Stimulated activated CD4-positive, alpha-beta T cell treated with anti-CD3 and anti-CD28 coated beads, Interleukin-15, amount 100 ng/mL, for 24 hours (primary cell): ENCODE measurements at places on chromosomes 6 and 20.
A peak's percentile ranks its signal among the peaks of the same experiment; 100 is the strongest.

GRCh38 chr6:43391440-43392031 lies 22.1 kb upstream of the ZNF318 start:
- DNase-seq = peak; percentile 45

DNA sequence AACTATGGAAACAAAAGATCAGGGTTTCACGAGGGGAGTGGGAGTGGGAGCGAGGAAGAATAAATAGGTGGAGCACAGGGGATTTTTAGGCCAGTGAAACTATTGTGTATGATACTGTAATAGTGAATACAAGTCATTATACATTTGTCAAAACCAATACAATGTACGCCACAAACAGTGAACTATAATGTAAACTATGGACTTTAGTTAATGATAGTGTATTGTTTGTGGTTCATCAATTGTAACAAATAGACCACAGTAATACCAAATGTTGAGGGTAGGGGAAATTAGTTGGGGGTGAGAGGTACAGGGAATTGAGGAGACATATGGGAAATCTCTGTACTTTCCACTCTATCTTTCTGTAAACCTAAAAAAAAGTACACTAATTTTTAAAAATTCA lies 218.4 kb downstream of the FRK start:
- no peak for DNase-seq

GRCh38 chr6:3913958-3914337 lies 64.8 kb downstream of the FAM50B start:
- no peak for DNase-seq

- DNase-seq = no peak
Observed at GRCh38 chr20:34045294-34045693, 51.6 kb downstream of the RALY start.

DNA sequence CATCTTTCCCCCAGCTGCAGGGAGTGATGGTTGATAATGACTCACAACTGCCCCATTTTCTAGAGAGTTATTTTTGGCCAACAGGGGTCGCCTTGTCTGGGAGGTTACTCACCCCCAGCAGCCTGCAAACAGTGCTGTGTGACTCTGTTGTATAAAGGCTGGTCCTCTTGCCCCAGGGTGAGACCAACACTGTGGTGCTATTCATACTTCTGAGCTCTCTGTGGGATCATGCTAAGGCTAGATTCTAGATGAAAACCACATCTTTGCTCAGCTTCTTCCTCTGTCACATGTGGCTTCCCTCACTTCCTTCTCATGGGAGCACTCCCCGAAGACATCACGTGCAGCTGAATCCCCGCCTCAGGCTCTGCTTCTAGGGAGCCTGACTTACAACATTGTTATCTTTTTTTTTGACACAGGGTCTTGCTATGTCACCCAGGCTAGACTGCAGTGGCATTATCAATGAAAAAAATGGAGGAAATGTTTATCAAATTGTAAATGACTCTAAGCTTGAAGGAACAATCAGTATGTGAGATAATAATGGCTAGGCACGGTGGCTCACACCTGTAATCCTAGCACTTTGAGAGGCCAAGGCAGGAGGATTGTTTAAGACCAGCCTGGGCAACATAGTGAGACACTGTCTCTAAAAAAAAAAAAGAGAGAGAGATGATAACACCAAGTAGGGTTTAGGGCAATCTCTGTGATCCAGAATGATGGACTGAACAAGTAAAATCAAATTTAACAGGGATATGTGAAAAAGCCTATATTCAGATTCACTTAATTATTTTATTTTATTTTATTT lies 55.7 kb upstream of the SLC23A2 start:
- peak; percentile 75 for DNase-seq

- DNase-seq = no peak
Observed at GRCh38 chr20:37755665-37756064, 61.8 kb downstream of the CTNNBL1 start.

DNA sequence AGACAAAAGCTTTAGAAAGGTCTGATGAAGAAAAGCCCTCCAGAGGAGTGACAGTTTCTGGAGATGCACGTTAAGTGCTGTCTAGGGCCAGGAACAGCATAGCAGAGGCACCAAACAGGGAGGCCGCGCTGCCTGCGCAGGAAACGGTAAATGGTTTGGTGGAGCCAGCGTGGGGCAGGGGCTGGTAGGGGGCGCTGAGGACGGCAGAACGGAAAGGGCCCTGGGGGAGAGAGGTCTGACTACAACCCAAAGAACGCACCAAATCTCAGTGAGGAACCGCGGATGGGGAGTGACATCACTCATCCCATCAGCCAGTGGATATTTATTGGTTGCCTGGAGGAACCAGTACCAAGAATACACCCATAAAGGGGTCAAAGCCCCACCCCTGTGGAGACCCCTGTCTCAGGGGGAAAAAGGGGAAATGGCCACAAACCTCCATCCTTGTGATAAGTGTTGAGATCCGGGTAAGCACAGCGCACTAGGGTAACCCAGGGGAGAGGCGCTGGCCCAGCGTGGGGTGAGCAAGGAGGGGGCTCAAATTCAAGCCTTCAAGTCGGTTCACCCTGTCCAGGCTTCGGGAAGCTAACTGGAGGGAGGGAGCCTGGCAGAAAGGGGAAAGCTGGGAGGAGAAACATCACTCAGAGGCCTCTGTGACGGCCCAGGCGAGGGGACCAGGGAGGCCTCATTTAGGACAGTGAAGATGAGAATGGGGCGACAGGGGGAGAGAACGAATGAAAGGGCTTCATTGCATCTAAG lies 249.2 kb upstream of the QKI start:
- no peak for DNase-seq

GRCh38 chr6:149271348-149272340 lies 45.9 kb upstream of the TAB2 start:
- peak; percentile 84 for DNase-seq

DNA sequence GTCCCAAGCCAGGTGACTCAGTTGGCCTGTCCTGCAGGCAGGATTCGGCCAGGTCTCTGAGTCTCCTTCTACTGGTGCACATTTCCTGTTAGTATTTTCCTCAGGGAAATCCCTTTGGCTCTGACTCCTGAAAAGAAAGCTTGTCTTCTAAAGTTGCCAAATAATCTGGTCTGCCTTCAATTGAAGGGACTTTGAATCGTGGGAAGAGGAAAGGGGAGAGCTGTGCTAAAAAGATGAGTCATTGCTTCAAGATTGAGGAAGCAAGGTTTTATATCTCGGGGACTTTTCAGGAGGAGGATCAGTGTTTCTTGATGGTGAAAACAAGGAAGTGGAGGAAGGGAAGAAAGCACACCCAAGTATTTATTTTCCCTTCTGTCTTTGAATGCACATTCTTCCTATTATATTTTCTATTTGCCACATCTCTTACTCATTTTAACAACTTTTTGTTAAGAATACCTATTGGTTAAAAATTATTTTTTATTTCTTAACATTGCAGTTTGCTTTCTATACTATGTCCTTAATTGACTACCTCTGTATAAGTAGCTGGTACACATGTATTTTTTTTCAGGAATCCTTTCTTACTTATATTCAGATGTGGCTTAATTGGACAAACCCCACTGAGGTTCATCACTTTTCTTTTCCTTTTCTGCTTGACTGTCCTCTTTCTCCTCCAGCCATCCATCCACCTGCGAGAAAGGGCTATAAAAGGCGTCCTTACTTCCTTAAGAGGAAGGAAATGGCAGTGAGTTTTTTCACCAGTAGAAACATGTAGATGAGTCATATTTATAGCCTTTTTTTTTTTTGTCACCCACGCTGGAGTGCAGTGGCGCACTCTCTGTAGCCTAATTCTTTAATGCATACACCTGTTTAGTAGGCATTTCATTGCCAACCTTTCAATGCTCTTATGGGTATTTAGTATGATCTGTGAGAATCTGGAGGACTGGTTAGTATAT lies 15.0 kb upstream of the IFNGR1 start:
- DNase-seq = no peak

DNA sequence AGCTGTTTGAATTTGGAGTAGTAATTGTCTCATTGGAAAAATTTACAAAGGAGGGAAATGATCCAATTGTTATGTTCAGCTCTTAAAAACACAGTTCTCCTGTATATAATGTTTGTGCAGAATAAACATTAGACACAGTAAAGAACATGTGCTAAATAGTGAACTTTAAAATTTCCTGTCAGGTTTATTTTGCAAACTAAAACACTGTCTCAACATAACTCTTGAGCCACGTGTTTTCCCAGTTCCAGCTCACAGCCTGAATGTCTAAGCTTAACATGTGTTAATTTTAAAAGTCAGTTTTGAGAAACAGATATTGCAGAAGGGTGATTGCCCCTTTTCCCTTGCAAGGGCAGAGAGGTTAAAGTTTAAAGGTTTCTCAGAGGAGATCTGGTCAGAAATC lies 20.6 kb downstream of the EPHA7 start:
- DNase-seq = no peak

DNA sequence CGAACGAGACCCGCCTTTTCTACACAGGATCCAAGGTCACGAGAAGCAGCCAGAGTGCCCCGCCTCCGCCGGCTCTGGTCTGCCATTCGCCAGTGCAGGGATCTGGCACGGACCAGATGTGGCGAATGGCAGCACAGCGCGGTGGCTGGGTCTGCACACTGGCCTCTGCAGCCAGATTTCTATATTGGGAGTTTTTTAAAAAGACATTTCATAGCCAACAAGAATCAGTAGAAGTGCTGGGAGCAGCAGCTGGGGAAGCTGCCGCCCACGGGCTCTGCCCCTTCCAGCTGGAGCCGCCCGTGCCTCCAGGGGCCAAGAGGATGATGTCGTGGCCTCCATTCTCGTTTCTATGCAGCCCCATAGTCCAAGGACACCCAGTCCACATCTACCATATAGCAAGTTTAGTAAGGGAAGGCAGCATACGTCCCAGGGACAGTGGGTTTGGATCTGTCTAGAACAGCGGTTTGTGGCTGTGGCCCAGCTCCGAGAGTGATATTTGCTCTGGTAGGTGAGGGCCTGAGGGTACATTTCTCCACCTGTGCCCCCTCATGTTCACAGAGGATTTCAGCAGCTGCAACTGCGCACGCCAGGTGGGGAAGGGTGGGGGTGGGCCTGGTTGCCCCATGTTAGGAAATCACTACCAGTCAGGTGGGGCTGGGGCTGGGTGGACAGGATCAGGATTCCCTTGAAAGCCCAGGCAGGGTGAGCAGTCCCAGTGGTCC lies 333.7 kb downstream of the ZFAND3 start:
- no peak for DNase-seq

DNA sequence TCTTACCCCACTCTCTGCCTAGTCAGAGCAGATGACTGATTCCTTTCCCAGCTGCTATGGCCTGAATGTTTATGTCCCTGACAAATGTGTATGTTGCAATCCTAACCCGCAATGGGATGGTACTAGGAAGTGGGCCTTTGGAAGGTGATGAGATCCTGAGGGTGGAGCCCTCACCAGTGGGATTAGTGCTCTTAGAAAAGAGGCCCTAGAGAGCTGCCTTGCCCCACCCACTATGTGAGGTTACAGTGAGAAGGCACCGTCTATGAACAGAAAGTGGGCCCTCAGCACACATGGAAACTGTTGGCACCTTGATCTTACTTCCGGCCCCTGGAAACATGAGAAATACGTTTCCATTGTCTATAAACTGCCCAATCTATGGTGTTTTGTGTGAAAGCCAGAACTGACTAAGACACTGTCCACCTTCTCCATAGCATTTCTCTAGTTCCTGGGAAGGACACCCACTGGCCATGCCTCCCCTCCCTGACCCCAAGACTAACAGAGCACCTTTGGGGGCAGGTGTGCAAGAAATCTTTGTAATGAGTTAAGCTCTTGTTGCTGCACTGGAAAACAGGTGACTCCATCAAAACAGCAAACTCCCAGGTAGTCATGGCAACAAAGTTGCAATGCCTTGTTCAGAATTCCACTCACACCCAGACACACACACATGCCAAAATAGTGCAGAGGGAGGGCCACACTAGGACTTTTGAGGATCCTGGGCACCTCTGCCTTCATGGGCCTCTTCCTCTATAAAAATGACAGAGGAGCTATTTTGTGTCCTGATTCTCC lies 16.2 kb downstream of the GABRR2 start:
- peak; percentile 53 for DNase-seq

- DNase-seq = no peak
Observed at GRCh38 chr6:37100745-37101144, 69.2 kb upstream of the PIM1 start.

GRCh38 chr20:9417665-9418064 lies 96.7 kb upstream of the LAMP5 start:
- DNase-seq = no peak

DNA sequence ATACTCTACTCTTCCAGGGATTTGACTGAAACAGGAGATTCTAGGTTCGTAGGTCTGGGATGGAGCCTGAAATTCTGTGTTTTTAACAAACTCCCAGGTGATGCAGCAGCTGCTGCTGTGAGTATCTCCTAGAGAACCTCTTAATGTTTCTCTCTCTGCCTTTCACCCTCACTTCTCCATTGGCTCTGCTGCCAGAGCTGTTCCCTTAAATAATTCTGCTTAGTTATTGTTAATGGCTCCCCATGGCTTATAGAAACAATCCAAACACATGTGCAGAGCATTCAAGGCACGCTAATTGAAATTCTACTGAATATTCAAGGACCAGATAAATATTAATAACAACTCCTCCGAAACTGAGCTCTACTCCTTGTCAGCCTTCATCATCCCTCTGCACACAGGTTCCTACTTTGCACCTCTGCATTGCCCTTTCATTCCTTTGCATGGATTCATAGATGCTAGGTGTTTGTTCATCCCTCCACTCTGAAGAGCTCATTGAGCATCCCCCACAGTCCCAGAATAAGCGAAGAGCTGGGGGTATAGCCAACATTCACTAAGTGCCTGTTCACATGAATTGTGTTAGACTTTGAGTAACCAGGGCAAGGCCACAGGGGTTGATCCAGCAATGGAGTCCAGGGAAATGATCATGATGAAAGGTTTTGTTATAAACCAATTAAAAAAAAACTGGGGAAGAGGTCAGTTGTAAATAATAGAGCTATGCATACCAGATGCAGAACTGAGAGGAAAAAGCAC lies 488.4 kb upstream of the JAG1 start:
- DNase-seq = no peak

- DNase-seq = no peak
Observed at GRCh38 chr6:46863791-46864190, 57.9 kb downstream of the ADGRF5 start.

GRCh38 chr20:40519918-40520317 lies 169.1 kb downstream of the MAFB start:
- DNase-seq = no peak

DNA sequence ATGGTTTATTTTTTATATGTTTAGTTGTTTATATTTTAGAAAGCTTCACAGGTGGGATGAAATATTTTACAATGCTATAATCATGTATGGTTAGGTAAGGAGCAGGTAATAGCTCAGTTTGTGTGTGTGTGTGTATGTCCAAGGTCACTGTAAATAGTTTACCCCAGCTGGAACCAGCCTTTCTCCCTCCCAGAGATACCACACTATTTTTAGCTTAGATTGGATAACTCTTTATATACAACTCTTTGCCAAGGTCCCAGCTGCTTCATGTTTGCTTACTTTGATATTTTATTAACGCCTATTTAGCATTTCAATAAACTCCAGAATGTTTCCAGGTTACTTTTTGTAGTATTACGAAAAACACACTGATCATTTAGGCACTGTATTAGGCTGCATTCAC lies 1.8 kb upstream of the PEX7 start:
- DNase-seq = no peak

- DNase-seq = peak; percentile 86
Observed at GRCh38 chr6:106979435-106979884, 4.9 kb upstream of the CD24 start.
